ENCODE measurements at places on chromosomes 3 and 15. TPM values are rescaled to one million over a fixed set of nuclear protein-coding genes. Genes with fewer than 3 reads are reported as not detected.

Gene ATP8B4
- total RNA-seq = 39.5 TPM

Gene GOLGA6D
- total RNA-seq = 1.9 TPM

Gene IGSF11
- 7.7 TPM for total RNA-seq

Gene CCR1
- 11.1 TPM for total RNA-seq

Gene MAP1A
- 10.4 TPM for total RNA-seq

All from umbilical cord (tissue), 2 donors.